ENCODE measurements at places on chromosomes 16 and 17. TPM values are rescaled to one million over a fixed set of nuclear protein-coding genes. Genes with fewer than 3 reads are reported as not detected.

- peaks cover 9% of the 10 kb centered on the region for H3K4me1 ChIP-seq
- no peak overlapping the region for H3K27ac ChIP-seq
- no peaks in the 10 kb centered on the region for H3K27me3 ChIP-seq
Observed at GRCh38 chr17:2170023-2170422, 115.1 kb downstream of the HIC1 start.

DNA sequence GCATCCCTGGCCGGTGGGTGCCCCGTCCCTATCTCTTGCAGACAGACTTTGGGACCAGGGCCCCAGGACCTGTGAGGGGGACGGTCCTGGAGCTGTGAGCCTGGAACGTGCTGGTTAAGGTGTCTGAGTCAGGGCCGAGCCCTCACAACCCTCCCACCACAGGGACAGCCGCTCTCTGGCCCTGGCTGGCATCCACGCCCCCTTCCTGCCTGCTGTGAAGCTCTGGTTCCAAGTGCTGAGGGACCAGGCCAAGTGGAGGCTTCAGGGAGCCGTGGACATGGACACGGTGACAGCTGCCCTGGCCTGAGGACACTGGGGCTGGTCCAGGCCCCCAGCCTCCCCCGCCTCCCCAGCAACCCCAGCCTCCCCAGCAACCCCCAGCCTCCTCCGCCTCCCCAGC lies 6.6 kb downstream of the TSR3 start:
- H3K27me3 ChIP-seq, result no peaks in the 10 kb centered on the region
- no peak overlapping the region for H3K4me3 ChIP-seq
- no peak for DNase-seq
- H3K27ac ChIP-seq, result no peak overlapping the region

DNA sequence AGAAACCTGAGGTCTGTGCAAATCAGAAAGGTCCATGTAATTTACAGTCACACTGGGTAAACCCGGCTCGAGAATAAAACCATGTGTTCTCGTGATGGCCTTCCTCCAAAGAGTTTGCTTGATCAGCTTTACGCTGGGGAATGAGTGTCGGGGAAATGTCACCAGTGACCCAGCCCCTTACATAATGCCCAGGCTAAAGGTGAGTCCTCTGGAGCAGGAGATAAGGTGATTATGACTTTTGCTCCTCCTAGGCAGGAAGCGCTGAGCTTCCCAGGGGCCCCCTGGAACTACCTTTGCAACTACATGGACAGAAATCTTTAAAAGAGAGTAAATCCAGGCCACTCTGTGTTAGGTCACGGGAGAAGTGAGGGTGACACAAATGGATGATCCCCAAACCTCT lies 15.7 kb downstream of the SLC6A4 start:
- no peaks in the 10 kb centered on the region for H3K36me3 ChIP-seq
- no peak overlapping the region for H3K4me3 ChIP-seq
- H3K27me3 ChIP-seq, result peaks cover 3% of the 10 kb centered on the region
- DNase-seq, result no peak
- no peaks in the 10 kb centered on the region for H3K4me1 ChIP-seq

NME3 gene
- 50.0 TPM for total RNA-seq

- H3K27ac ChIP-seq, result peak overlapping the region; percentile 53
- H3K4me3 ChIP-seq, result peak overlapping the region; percentile 57
- DNase-seq, result no peak
- peaks cover 13% of the 10 kb centered on the region for H3K27me3 ChIP-seq
Observed at GRCh38 chr17:40425741-40426140, 8.0 kb upstream of the TOP2A start.

GRCh38 chr16:55279598-55279997 lies 44.4 kb upstream of the IRX6 start:
- no peaks in the 10 kb centered on the region for H3K4me1 ChIP-seq
- no peak overlapping the region for H3K27ac ChIP-seq
- no peak for DNase-seq
- H3K27me3 ChIP-seq, result no peaks in the 10 kb centered on the region

- H3K36me3 ChIP-seq, result no peaks in the 10 kb centered on the region
- H3K27me3 ChIP-seq, result no peaks in the 10 kb centered on the region
- no peaks in the 10 kb centered on the region for H3K4me1 ChIP-seq
- DNase-seq, result no peak
Observed at GRCh38 chr16:73321853-73322252, 273.9 kb upstream of the ZFHX3 start.

- DNase-seq, result no peak
- H3K27ac ChIP-seq, result no peak overlapping the region
- H3K4me1 ChIP-seq, result peaks cover 15% of the 10 kb centered on the region
- peaks cover 16% of the 10 kb centered on the region for H3K36me3 ChIP-seq
Observed at GRCh38 chr17:1727876-1728630, 3.5 kb downstream of the WDR81 start.

DNA sequence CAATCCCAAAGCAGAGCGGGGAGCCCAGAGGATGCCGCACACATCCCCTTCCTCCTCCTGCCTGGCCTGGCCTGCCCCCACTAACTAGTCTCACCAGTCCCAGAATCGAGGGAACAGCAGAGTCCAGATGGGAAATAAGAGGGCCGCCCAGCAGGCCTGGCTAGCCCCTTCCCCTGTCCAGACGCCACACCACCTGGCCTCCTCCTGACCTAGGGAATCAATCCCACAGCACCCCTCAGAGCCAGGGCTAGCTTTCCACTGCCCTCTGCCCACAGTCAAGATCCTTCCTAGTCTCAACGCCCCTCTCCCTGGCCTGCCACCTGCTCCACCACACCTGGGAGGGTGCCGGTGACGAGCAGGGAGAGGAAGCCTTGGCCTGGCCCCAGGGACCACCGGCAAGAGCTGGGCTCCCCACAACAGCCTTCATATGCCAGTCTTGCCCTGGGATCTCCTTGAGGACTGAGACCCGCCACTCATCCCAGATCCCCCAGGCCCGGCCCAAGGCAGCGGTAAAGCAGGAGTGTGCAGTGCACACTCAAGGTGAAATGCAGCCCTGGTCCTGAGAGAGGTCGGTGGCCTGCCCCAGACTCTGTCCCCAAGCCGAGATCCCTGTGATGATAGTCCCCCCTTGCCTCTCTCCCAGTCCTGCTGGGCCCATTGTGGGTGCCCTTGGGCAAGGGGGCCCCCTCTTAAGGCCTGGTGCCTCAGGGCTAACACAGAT lies 27.9 kb downstream of the KATNB1 start:
- no peaks in the 10 kb centered on the region for H3K27me3 ChIP-seq
- no peak for DNase-seq
- H3K4me1 ChIP-seq, result peaks cover 3% of the 10 kb centered on the region

GRCh38 chr17:28999206-28999605 lies 6.6 kb downstream of the SEZ6 start:
- no peaks in the 10 kb centered on the region for H3K36me3 ChIP-seq
- H3K4me1 ChIP-seq, result no peaks in the 10 kb centered on the region
- H3K4me3 ChIP-seq, result no peak overlapping the region

CALCOCO2 gene
- total RNA-seq, result 52.8 TPM

GRCh38 chr16:83308414-83308813 lies 499.4 kb upstream of the HSBP1 start:
- H3K27me3 ChIP-seq, result no peaks in the 10 kb centered on the region
- no peak for DNase-seq
- H3K27ac ChIP-seq, result no peak overlapping the region
- no peak overlapping the region for H3K4me3 ChIP-seq

- no peak for DNase-seq
- no peaks in the 10 kb centered on the region for H3K4me1 ChIP-seq
- H3K36me3 ChIP-seq, result no peaks in the 10 kb centered on the region
- no peak overlapping the region for H3K27ac ChIP-seq
Observed at GRCh38 chr16:82582975-82583374, 43.8 kb upstream of the CDH13 start.

DNA sequence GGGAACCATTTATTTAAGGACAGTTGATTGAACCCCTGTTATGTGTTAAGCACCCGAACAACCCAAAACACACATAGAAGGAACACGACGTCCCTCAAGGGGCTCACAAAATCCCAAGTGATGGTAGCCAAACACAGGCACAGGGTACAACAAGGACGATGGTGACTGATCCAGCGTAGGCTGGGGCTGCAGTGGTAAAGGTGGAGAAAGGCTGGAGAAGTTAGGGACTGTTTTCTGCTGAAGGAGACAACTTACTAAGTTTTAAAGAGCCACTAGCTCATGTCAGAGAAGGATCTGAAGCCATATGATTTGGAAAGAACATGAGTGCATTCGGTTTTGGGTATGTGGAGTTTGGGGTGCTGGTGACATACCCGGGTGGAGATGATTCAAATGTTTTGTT lies 229.6 kb upstream of the TNRC6C start:
- H3K4me1 ChIP-seq, result peaks cover 3% of the 10 kb centered on the region
- H3K36me3 ChIP-seq, result peaks cover 2% of the 10 kb centered on the region
- no peak overlapping the region for H3K27ac ChIP-seq
- peak; percentile 45 for DNase-seq

DNA sequence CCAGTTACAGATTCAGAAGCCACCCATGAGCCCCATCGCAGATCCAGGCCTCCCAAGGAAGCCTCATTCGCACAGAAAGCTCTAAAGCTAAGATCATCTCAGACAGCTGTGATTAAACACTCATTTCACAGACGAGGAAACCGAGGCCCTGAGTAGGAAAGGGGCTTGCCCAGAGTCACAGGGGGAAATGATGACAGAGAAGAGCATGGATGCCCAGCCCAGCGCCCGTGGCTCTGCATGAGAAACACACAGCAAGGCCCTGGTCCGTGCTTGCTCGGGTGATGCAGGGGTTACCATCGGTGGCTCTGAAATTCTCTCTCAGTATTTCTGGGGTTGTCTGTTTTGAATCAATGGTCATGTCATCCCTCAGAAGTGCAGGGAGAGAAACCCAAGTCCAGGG lies 109.6 kb downstream of the C16orf78 start:
- DNase-seq, result no peak
- H3K36me3 ChIP-seq, result no peaks in the 10 kb centered on the region
- no peaks in the 10 kb centered on the region for H3K4me1 ChIP-seq

DNA sequence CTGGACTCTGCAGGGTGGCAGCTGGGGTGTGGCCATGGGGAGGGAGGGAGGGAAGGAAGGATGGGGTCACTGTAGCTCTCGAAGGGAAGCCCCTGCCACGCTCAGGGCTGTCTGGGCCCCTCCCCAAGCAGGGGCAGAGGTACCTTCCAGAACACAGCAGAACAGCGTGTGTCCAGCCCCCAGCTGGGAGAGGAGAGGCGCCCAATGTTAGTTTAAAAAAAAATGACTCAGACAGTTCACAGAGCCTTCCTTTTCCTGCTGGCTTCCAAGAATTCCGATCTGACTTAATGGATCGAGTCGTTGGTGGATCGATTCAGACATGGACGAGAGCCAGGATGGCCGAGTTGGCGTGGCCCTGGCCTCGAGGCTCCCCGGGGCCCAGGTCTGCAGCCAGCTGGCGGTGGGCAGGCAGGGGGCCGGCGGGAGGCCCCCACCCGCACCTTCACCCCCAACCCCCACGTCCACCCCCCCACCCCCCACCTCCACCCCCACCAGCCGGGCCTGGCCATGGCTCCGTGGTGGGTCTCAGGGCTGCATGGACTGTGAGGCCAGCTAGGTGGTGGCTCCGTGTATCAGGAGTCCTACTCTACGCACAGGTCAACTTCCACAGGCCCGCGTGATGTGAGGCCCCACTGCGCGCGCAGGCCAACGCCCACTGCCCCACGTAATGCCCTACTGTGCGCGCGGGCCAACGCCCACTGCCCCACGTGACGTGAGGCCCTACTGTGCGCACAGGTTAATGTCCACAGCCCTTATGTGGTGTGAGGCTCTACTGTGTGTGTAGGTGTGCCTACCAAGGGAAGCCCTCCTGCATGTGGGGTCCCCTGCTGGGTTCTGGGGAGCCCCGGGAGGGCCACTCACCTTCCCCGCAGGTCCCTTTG lies 21.8 kb downstream of the CACNA1H start:
- no peak overlapping the region for H3K27ac ChIP-seq
- H3K4me3 ChIP-seq, result no peak overlapping the region
- H3K27me3 ChIP-seq, result no peaks in the 10 kb centered on the region
- DNase-seq, result no peak
- no peaks in the 10 kb centered on the region for H3K36me3 ChIP-seq
- H3K4me1 ChIP-seq, result no peaks in the 10 kb centered on the region

- H3K4me3 ChIP-seq, result no peak overlapping the region
- no peak for DNase-seq
- H3K27ac ChIP-seq, result no peak overlapping the region
Observed at GRCh38 chr17:44076716-44077594, 6.4 kb downstream of the G6PC3 start.

GDPD1 gene
- total RNA-seq, result 1.8 TPM

DNA sequence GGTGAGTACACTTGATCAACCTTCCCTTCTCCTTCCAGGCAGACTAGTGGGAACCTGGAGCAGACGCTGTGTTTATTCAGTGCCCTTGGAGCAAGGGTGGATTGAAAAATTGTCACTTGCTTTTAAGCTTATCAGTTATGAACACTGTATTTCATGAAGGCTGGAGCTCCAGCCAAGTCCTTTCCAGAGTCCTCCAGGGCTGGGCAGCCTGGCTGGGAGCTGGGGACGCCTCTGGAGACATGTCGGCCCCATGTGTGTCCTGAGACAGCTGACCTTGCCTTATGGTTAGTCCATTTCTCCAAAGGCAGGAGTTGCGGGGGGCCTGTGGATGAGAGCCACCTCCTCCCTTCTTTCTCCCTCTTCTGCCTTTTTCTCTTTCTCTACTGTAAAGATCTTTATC lies 67.0 kb downstream of the RAP1GAP2 start:
- no peaks in the 10 kb centered on the region for H3K36me3 ChIP-seq
- H3K4me3 ChIP-seq, result no peak overlapping the region
- no peak for DNase-seq
- H3K27me3 ChIP-seq, result no peaks in the 10 kb centered on the region

DNA sequence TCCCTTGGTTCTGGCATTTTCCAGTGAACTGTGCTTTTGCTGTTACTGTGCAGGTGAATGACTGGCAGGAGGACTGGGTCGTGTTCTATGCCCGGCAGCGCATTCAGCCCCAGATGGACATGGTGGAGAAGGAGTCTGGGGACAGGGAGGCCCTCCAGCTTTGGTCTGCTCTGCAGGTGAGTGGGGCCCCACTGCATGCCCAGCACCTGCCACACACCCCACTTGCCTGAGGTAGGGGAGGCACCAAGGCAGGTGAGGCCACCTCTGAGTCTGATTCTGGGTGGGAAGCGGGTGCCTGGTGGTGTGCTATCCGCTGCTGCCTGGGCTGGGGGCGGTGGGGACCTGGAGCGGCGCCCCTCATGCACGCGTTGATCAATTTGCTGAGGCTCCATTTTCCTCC lies 9.0 kb upstream of the FN3K start:
- H3K4me3 ChIP-seq, result no peak overlapping the region
- no peak for DNase-seq
- no peaks in the 10 kb centered on the region for H3K27me3 ChIP-seq

TK1 gene
- total RNA-seq, result 66.7 TPM

KRT33B gene
- not detected for total RNA-seq

SLC5A11 gene
- not detected for total RNA-seq

GAST gene
- total RNA-seq, result not detected

- no peak overlapping the region for H3K4me3 ChIP-seq
- H3K4me1 ChIP-seq, result peaks cover 2% of the 10 kb centered on the region
- no peaks in the 10 kb centered on the region for H3K36me3 ChIP-seq
Observed at GRCh38 chr17:61201211-61201610, 198.4 kb upstream of the TBX2 start.

- no peak overlapping the region for H3K4me3 ChIP-seq
- peaks cover 9% of the 10 kb centered on the region for H3K4me1 ChIP-seq
- H3K27ac ChIP-seq, result no peak overlapping the region
- H3K27me3 ChIP-seq, result peaks cover 4% of the 10 kb centered on the region
- no peak for DNase-seq
Observed at GRCh38 chr16:2836646-2837508, 6.8 kb downstream of the ZG16B start.

SLC52A1 gene
- 0.14 TPM for total RNA-seq

Measured in activated CD4-positive, alpha-beta T cell treated with anti-CD3 and anti-CD28 coated beads, Interleukin-2, amount 10 ng/mL, durations not matched to agents 24 days and 14 days (primary cell).